ENCODE measurements at places on chromosomes 5 and 9.

- no peak for DNase-seq
Observed at GRCh38 chr5:94463739-94464138, 154.7 kb downstream of the KIAA0825 start.

- DNase-seq: no peak
Observed at GRCh38 chr9:18626046-18626698, 152.2 kb downstream of the ADAMTSL1 start.

DNA sequence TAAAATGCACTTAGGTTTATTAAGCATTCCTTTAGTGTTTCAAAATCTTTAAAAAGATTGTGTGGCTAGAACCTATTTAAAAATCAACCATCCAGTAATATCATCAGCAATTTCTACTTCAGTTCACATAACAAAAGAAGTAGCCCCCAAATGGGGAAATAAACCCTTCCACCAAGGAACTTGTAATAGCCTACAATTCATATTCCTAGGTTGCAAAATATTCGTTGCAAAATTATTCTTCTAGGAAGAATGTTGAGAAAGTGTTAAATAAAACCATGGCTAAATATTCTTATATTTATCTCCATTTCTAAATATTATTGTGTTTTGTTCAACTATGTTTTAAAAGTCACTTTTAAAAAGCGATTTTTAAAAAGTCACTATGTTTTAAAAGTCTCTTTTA lies 177.9 kb upstream of the PRLR start:
- no peak for DNase-seq

DNA sequence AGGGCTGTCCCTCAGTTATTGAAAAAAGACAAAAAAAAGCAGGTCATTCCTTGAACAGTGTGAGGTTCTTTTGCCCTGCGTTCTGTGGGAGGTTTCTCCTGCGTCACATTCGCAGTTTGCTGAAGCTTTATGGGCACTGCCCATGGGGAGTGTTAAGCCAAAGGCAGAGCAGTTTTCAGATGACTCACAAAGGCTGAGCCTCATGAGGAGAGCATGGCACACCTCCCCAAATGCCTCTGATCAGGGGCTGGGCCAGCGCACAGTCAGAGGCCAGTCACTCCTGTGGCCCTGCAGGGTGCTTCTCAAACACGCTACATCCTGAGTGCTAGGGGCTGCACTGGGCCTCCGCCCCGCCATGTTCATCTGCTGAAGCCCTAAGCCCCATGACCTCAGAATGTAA lies 38.4 kb downstream of the IRX1 start:
- no peak for DNase-seq

GRCh38 chr5:158995694-158996173 lies 104.0 kb downstream of the EBF1 start:
- no peak for DNase-seq

GRCh38 chr9:129176701-129177442 lies 1.2 kb downstream of the IER5L start:
- peak; percentile 54 for DNase-seq

- peak; percentile 66 for DNase-seq
Observed at GRCh38 chr5:156815988-156816599, 34.0 kb upstream of the PPP1R2B start.

DNA sequence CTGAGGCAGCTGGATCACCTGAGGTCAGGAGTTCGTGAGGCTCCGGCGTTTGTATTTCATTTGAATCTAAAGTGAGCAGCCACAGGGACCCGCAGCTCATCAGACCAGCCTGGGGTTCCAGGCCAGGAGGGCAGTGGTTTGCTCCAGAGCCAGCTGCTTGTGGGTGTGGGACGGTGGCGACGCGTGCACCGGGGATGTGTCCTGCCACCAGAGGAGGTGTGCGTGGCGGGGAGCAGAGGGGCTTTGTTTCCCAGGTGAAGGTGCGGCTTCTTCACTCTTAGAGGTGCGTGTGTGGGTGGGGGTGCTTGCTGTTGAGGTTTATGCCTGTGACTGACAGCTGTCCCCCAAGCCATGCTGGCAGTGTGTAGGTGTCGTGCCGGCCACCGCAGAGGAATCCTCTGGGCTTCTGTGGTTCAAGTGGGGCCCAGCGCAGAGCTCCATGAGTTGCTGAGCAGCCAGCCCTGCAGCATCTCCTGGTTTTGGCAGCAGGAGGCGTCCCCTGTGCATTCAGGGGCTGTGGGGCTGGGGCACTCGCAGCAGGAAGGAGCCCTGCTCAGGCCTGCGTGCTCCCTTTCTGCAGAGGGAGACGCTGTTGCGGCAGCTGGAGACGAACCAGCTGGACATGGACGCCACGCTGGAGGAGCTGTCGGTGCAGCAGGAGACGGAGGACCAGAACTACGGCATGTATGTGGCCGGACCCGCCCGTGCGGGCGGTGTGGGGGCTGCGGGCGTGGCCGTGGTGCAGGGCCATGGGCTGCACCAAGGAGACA lies 6.9 kb upstream of the AJM1 start:
- no peak for DNase-seq

DNA sequence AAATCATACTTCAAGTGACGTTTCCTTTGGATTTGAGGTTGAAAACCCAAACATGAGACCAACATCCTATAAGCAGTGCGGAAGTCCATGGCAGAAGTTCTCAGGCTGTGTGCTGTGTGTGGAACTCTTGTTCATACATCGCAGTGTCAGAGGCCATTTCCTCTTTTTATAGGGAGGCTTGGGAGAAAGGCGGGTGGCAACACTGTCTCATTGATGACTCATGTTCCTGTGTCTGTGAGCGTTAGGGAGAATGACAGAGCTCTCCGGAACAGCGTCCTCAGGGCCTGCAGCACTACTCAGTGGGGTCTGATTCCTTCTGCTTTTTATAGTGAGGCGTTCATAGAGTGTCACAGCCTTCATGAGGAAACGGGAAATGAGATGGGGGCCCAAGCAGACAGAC lies 98.8 kb upstream of the BASP1 start:
- no peak for DNase-seq

DNA sequence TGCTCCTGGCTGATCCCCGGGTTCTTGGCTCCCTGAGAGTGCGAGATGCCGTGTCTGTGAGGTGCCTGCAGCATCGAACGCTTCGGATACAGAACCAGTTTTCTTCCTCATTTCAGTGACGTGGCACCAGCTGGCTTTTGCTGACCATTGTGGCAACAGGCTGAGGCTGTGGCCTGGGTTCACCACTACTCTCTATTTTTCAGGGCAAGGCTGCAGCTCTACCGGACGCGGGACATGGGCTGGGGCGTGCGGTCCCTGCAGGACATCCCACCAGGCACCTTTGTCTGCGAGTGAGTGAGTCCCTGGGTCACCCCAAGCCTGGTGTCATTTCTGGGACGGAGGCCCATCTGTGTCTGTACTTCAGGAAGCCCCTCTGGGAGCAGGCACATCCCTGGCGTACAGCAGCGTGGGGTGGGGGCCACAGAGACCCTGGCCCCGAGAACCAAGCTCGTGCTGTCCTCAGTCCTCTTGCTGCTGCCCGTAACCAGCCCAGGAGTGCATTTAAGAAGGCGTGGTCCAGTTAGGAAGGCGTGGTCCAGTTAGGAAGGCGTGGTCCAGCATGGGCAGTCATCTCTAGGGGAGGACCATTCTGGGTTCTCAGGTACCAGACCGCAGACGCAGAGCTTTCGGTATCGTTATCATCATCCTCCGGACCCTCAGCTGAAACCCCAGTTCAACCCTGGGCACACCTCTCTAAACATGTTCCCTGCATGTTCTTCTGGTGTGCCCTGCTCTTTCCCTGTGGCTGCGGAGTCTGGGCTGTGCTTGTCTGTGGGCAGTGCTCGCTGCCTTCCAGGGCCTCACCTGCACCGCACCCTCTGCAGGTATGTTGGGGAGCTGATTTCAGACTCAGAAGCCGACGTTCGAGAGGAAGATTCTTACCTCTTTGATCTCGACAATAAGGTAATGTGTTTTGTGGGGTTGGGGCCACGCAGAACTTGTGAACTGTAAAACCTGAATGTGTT lies 60.1 kb upstream of the CACNA1B start:
- DNase-seq: no peak

- DNase-seq: no peak
Observed at GRCh38 chr5:72503888-72504491, 3.2 kb downstream of the ZNF366 start.

- no peak for DNase-seq
Observed at GRCh38 chr5:132026516-132027008, 15.1 kb upstream of the ACSL6 start.

DNA sequence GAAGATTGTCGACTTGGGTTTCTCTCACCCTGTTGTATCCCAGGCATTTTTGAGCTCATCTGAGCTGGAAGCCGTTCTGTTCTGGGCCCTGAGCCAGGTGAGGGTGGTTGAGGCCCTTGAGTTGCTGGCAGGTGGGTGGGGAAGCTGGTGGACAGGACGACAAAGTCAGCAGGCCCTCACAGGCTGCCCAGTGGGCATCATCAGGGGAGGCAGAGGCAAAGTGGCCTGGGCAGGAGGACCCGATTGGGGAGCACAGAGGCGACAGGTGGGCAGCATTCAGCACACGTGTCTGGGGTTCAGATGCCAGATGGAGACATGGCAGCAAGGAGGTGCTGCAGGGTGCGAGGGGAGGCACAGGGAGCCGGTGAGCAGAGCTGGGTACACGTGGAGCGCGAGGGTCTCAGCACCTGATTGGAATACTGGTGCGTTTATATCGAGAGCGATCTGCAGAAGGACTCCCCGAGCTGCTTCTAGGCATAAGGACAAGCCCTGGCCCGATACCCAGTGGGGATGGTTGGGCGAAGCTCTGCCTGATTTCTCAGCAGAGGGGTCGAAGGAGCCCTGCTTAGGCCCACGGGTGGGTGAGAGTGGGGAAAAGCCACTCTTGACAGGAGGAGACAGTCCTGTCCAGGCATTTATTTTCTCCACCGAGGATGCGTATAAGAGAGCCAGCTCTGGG lies 49.0 kb upstream of the SUSD3 start:
- DNase-seq: peak; percentile 18

DNA sequence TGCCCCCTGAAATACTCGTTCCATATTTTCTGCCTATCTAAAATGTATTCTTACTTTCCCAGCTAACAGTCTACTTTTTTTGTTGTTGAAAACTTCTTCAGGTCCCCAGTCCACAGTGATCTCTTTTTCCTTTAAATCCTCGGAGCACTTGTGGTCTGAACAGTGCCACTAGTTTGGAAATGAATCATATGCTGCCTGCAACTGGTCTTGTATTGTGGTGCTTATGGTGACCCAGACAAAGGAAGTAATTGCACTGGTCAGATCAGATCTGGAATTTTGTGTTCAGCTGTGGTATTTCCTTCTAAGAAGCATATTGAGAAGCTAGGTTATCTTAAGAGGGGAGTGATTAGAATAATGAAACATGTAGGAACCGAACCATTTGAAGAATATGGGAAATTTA lies 2.9 kb downstream of the UNC13B start:
- DNase-seq: no peak

DNA sequence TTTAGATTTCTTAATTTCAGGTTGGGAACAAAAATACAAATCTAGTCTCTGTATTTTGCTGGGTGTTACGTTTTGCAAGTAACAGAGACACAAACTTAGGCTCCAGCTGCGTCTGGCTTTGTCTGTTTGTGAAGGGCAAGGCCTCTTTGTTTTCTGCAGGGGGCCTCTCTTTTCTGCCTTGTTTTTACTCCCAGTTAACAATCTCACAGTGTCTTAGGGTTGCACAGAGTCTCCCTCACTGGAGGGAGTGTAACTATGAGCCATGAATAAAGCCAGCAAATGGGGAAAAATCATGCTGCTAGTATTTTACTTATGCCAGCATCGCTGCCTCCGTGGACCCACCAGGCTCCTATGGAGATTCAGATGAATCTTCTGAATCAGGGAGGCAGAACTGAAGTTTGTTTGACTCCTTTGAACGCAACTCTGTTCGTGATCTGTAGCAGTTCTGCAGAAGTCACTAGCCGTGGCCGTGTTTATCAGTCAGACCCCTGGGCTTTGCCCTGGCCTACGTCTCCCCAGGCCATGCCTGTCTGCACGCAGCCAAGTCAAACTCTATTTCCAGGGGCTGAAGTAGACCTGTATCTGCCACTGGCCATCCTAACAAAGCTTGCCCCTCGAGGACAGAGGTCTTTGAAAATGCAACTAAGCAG lies 77.2 kb downstream of the ATP10B start:
- no peak for DNase-seq

- DNase-seq: no peak
Observed at GRCh38 chr5:61496446-61496845, 164.4 kb downstream of the ZSWIM6 start.

DNA sequence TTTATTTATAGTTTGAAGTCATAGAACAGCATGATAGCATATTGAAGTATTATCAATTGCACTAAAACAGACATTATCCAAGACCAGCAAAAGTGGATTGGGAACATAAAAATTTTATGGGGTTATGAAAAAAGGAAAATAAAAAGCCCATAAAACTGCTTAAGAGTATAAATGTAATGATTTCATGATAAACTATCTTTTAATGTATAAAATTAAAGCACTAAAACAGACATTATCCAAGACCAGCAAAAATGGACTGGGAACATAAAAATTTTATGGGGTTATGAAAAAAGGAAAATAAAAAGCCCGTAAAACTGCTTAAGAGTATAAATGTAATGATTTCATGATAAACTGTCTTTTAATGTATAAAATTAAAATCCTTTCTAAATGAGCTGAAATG lies 119.0 kb upstream of the DAPK1 start:
- DNase-seq: no peak

DNA sequence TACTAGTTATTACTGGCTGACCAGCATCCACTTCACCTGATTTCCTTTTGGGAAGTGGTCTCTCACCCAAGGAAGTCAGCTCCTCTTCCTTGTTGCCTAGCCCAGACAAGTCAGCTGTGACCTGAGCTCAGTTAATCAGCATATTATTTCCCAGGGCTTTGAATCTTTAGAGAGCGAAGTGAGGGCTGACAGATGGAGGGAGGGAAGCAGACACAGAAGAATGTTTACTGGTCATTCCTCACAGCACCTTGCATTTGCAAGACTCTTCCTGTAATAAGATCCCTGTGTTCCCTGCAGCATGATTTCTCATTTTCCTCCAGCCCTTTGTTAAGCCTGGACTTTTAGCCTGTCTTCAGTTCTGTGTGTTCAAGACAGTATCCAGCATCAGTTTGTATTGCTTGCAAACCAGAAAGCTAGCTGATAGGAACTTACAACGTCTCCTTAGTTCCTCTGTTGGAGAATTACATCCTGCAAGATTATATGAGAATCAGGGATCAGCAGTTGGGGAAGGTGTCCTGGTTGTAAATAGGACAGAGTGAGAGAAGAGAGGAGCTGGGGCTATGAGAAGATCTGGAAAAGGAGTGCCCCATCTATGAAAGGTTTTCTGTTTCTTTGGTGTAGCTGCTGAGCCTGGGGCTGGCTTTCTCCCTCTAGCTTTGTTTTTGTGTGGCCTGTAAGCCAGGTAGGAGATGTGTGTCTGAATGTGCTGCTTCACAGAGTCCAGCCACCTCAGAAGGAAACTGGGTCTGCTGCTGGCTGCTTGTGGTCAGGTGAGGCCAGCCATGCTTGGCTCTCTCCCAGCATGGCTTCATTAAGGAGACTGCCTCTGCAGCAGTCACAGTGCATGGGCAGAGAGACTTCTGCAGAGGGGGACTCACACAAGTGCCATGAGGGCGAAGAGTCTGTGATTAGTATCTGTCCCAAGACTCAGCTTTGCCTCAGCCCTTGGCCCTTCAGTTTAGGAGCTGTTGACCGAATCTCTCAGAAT lies 50.3 kb downstream of the MAN2A1 start:
- DNase-seq: peak; percentile 17

- DNase-seq: no peak
Observed at GRCh38 chr5:80686757-80687156, 32.0 kb upstream of the DHFR start.
